Smooth muscle cell of the pulmonary artery (primary cell): ENCODE measurements at places on chromosomes 12 and 14. TPM values are rescaled to one million over a fixed set of nuclear protein-coding genes. Genes with fewer than 3 reads are reported as not detected.

The CD163L1 gene
- total RNA-seq, result 0.43 and 2.6 TPM in 2 replicates

The PDZRN4 gene
- total RNA-seq, result 0.07 TPM in 1 of 2 replicates, not detected in the other

The P2RX2 gene
- not detected in 2 replicates for total RNA-seq

The ARHGAP9 gene
- total RNA-seq, result 0.07 and 0.33 TPM in 2 replicates

The TBX3 gene
- 4.6 and 5.0 TPM in 2 replicates for total RNA-seq

The PTPRQ gene
- 0.13 and 0.86 TPM in 2 replicates for total RNA-seq

The PTCSC3 gene
- total RNA-seq, result not detected in 2 replicates

The DNAH10 gene
- total RNA-seq, result 0.13 and 0.46 TPM in 2 replicates

The CIDEB gene
- total RNA-seq, result 1.6 and 2.3 TPM in 2 replicates

The NKX2-1 gene
- not detected in 2 replicates for total RNA-seq

The REP15 gene
- 2.4 and 3.2 TPM in 2 replicates for total RNA-seq

The KRT75 gene
- not detected in 2 replicates for total RNA-seq

The A2ML1 gene
- total RNA-seq, result 0.07 TPM in 1 of 2 replicates, not detected in the other

The TAS2R9 gene
- not detected in 2 replicates for total RNA-seq

The SLC7A8 gene
- 8.0 and 8.6 TPM in 2 replicates for total RNA-seq

The HCAR3 gene
- not detected in 2 replicates for total RNA-seq

The KRT6C gene
- 0.07 TPM in 1 of 2 replicates, not detected in the other for total RNA-seq
